Activated T-helper 1 cell treated with Interleukin-2 at 50 U/mL for 16 hours (primary cell): ENCODE measurements at places on chromosomes 1 and 21.

DNA sequence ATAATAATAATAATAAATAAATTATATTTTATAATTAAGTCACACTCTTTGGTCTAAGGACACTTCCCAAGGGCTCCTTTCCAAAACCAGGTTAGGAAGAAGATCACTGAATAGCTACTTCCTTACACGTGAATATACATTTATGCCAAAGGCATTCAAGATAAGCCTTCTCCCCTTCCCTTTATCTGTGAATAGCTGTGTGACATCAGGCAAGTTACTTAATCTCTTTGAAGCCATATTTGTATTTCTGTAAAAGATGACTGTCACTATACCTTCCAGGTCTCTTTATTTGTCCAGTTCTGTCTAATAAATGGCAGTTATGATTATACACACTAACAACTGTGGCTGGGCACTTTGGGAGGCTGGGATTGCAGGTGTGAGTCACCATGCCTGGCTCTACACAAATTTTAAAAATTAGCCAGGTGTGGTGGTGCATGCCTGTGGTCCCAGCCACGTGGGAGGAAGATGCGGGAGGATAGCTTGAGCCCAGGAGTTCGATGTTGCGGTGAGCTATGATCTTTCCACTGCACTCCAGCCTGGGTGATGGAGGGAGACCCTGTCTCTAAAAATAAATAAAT lies 5.5 kb upstream of the RNF11 start:
- no peak for DNase-seq

DNA sequence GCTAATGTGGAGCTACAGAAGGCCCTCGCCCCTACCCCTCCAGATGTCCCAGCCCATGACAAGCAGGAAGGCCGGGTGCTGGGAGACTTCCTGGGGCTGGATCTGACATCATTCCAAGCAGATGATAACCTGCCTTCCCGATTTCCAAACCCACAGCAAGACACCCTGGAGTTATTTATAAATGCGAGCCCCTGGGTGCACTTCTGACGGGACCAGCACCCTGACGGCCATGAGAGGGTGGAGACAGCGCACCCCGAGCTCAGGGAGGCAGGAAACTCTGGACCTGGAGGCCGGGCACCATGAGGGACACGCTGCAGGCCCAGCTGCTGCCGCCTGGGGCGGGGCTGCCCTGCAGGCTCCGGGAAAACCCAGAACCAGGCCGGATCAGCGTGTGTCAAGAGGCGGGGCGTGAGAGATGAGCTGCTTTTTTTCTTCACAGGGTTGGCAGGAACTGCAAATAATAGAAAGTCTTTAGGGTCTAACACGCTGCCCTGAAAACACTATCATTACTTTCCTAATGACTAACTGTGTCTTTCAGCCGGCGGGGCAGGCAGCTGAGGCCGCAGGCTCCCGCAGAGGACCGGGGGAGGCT lies 2.5 kb upstream of the PCBP3 start:
- DNase-seq: no peak

DNA sequence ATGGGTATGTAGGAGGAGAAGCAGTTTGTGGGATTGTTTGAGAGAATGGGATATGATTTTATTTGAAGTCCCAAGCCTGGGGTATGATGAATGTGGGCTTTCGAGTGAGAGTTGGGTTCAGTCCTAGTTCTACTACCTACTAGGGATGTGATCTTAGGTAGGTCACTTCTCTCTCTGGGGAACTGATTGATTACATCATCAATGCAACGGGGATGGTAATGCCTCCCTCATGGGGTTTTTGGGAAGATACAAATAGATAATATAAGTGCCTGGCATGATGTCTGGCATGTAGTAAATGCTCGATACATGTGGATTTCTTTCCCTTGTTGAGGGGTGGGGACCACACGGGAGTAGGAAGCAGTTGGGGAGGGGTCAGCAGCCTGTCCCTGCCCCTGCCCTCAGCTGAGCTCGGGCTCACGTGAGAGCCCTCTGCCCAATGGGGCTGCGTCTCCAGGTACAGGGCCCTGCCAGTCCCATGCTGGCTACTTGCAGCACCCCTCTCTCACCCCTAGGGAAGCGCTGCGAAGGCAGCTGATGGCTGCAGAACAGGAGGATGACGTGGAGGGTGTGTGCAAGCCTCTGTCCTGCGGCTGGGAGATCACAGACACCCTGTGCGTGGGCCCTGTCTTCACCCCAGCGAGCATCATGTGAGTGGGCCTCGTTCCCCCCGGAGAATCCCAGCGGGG lies 38.7 kb downstream of the AZIN2 start:
- DNase-seq: no peak

DNA sequence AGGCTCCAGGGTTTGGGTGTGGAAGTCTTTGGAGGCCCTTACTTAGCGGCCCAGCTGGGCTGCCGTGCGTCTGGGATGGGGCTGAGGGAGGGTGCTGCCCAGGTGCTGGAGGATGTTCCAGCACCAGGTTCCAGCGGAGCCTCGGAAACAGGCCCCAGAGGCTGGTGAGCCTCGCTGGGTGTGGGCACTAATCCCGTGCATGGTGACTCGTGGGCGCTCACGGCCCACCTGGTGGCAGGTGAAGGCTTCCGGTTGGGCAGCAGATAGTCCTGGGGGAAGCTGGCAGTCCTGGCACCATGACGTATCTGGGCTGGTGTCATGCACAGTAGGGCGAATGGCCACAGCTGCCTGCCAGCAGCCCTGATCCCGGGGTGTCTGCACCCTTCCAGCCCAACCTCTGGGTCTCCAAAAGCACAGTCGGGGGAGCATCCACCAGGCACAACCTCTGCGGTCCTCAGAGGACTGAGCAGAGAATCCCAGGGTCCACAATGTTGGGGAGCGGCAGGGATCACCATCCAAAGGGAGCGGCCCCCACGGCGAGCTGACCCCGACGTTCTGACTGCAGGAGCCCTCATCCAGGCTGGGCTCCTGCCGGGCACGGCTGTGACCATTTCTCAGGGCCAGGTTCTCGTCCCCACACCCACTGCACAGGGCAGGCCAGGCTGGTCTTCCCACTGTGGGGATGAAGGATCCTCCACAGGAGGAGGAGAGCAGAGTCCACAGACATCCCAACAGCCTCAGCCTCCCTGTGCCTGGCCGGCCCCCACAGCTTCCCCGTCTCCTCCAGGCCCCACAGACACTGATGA lies 25.3 kb downstream of the FTCD start:
- DNase-seq: no peak

DNA sequence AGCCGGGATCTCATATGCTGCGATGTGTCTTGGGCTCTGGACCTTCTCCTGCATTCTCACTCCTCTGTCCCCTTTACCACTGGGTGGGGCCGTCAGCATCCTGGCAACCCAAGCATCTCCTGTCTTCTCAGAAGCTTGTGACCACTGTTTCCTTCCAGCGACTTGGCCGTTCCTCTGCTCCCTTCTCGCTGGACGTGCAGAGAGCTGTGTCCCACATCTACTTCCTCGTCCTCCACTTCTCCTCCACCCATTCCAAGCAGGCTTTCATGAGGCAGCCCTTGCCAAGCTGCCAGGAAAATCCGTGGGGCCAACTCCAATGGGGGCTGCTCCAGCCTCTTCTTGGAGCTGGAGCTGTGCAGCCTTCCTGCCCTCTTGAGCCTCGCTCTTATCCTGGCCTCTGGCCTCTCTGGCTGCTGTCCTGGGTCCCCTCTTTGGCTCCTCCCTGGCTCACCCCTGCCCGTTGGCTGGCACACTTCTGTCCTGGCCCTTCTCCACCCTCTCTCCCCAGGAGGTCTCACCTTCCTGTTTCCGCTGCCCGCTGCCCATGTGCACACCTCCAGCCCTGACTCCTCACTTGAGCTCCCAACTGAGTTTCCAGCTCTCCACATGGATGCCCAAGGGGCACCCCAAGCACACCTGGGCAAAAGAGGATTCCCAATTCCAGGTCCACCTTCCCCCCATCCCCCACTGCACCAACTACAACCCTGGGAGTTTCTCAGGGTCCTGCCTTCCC lies 8.7 kb downstream of the FAM131C start:
- DNase-seq: no peak

DNA sequence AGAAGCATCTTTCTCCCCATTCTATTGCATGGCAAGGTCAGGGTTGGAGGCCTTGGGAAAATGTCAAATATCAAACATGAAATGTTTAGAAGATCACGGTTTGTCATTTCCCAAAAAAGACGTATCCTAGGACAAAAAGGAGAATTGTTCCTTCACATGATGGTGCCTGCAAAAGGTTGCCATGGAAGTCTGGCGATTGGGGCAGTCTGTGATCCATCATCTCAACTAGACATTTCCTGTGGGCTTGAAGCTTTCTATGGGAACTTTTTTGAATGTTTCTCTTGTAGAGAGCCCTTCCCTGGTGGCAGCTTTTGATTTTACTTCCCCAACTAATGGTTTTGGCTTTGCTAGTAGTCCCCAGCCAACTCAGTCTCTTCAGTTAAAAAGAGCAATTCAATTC lies 106.3 kb downstream of the TGFB2 start:
- no peak for DNase-seq

DNA sequence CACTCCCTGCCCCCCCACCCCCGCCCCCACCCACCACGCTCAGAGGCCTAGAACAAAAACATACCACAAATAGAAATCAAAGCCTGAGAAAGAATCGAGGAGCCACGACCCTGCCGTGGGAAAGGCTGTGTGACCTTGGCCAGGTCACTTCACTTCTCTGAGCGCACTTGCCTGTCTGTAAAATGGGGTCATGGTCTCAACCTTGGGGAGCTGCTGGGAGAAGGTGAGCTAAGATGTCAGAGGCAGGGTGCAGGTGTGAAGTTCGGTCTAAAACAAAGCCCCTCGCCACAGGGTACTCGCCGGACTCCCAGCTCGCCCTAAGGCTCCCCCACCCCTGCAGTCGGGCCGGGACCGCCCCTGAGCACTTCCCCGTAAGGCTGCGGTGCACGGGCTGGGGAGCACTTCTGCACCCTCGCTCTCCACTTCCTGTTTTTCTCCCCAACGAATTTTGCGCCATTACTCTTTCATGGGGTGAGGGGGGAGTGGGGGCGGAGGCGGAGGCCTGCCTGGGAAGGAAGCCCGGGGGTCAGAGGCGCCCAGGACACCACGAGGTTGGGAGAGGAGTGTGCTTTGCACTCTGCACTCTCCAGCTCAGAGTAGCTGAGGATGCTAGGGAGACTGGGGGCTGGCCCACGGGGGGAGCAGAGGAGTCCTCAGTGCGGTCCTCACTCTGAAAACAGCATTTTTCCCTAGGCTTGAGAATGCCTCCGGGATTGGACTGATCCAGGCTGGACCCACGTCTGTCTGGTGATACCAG lies 21.9 kb upstream of the PIK3CD start:
- DNase-seq: peak; percentile 73

GRCh38 chr1:65762081-65762862 lies 30.4 kb upstream of the PDE4B start:
- DNase-seq: no peak

DNA sequence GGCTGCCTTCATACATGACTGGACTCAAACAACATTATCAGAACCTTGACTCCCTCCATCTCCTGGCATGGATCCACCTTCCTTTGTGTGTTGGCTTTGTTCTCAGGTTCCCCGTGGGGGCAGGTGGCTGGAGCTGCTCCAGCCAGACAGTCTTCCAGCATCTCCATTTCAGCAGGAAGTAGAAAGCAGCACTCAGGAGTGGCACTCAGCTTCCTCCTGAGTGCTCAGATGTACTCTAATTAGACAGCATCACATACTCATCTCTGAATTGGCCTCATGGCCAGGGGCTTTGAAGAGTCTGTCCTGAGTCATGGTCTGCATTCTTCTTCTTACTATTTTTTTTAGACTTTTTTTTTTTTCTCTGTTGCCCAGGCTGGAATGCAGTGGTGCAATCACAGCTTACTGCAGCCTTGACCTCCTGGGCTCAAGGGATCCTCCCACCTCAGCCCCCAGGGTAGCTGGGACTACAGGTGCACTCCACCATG lies 27.9 kb downstream of the OVAAL start:
- no peak for DNase-seq
